ENCODE measurements at places on chromosomes 4 and X.

DNA sequence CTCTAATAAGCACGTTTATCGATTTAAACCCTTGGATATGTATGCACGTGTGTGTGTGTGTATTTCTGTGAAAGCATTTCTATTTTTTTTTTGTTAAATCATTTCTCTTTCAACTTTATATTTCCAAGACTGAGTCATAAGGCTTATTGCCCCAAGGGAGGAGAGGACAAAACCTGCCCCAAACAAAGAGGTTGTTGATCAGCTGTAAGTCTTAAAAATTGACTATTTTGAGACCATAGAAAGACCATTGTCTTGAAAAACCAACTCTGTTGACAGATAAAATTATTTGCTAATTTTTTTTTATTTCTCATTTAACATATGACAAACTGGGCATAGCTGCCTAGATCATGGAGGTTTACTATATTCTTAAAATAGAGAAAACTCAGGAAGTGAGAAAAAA is 222.4 kb downstream of the FMR1NB start:
- no peak for DNase-seq

- no peak for DNase-seq
Measured at GRCh38 chrX:152399395-152399794, 51.7 kb downstream of the GABRA3 start.

DNA sequence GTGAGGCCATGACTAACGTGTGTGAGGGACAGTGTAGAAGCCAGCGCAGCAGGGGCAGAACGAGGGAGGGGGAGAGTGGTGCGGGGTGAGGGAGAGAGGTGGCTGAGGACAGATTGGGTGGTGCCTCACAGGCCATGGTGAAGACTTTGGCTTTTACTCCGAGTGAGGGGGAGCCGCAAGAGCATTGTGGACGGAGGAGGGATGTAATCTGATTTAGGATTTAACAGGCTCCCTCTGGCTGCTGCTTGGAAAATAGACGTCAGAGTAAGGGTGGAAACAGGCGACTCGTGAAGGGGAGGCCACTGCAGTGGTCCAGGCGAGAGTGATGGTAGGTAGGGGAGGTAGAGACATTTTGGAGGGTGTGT is 13.0 kb downstream of the PPP1R3F start:
- no peak for DNase-seq

DNA sequence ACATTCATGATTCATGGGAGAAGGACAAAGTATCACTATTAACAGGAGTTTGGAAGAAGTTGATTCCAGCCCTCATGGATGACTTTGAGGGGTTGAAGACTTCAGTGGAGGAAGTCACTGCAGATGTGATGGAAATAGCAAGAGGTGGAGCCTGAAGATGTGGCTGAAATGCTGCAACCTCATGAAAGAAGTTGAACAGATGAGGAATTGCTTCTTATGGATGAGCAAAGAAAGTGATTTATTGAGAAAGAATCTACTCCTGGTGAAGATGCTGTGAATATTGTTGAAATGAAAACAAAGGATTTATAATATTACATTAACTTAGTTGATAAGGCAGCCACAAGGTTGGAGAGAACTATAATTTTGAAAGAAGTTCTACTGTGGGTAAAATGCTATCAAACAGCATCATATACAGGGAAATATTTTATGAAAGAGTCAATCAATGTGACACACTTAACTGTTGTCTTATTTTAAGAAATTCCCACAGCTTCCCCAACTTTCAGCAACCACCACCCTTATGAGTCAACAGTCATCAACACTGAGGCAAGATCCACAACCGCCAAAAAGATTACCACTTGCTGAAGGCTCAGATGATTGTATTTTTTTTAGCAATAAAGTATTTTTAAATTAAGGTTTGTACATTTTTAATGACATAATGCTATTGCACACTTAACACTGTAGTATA is 302.6 kb downstream of the CBLL2 start:
- DNase-seq, result no peak

GRCh38 chrX:6041630-6042029 is 187.0 kb downstream of the NLGN4X start:
- no peak for DNase-seq

All from KG1 (cell line).